ENCODE measurements at places on chromosomes 3 and 15.

- DNase-seq, result no peak
Measured at GRCh38 chr15:84917452-84917851, 33.0 kb downstream of the SLC28A1 start.

- no peak for DNase-seq
Measured at GRCh38 chr3:72553298-72553697, 294.9 kb downstream of the SHQ1 start.

GRCh38 chr3:170802164-170803151 lies 67.5 kb downstream of the RPL22L1 start:
- DNase-seq, result no peak

- no peak for DNase-seq
Measured at GRCh38 chr15:24848050-24848449, 106.7 kb upstream of the SNRPN start.

DNA sequence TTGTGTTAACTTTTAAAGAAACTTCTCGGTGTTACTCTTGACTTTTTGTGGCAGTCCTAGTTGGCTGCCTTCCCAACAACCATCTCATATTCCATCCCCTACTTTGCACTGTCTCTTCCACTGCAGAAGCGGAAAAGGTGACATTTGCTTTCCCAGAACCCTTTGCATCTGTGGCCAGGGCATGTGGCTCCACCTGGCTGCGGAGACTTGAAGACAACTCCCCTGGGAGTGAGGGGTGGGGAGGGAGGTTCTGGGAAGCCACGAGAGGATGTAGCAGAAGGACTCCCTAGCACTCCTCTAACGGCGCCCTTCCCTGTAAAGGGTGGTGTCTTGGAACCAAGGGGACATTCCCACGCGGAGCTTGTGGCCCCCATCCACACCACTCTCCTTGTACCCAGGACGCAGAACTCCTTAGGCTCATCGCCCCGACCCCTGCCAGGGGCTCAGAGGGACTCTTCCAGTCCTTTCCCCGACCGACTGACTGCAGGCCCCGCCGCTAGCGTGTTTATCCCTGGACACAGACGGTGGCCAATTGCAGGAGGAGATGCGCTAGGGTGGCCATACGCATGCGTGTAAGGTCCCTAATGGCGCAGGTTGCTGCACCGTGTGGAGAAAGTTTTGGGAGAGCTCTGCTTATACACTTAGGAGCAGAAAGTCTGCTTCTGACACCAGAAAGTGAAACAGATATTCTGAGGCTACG lies 33.2 kb upstream of the SECISBP2L start:
- no peak for DNase-seq

DNA sequence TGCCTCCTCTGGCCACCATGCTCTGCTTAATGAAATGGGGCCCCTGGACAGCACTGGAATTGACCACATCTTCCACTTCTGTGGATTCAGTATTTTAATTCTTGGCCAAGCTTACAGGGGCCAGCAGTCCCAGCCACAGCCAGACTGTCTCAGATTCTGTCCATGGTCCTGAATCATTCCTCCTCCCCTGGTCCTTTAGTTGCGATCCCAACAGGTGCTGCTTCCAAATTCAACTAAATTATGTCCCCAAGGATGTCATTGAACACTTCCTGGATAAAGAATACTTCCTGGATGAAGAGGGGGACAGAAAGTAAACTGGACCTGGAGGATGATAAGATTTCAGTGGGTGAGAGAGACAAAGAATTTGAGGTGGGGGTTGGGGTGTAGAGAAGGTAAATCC lies 111.1 kb upstream of the FOXB1 start:
- no peak for DNase-seq

DNA sequence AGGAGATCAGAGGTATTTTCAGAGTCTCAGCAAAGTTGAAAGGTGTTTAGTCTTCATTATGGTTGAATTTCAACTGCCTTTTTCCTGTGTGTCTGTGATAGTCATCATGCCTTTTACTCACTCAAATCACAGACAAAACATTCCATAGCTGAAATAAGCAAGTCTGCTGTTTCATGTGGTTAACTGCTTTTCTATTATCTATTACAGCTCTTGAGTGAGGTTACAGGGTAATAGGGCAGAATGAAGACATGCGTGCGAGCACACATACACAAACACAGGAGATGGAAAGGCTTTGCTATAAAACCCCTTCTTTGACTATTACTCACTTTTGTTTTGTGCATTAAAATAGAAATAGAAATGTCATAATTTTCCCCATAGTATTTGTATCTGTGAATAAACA lies 192.6 kb upstream of the RARB start:
- DNase-seq, result no peak

- DNase-seq, result no peak
Measured at GRCh38 chr3:24420224-24420623, 74.4 kb downstream of the THRB start.

DNA sequence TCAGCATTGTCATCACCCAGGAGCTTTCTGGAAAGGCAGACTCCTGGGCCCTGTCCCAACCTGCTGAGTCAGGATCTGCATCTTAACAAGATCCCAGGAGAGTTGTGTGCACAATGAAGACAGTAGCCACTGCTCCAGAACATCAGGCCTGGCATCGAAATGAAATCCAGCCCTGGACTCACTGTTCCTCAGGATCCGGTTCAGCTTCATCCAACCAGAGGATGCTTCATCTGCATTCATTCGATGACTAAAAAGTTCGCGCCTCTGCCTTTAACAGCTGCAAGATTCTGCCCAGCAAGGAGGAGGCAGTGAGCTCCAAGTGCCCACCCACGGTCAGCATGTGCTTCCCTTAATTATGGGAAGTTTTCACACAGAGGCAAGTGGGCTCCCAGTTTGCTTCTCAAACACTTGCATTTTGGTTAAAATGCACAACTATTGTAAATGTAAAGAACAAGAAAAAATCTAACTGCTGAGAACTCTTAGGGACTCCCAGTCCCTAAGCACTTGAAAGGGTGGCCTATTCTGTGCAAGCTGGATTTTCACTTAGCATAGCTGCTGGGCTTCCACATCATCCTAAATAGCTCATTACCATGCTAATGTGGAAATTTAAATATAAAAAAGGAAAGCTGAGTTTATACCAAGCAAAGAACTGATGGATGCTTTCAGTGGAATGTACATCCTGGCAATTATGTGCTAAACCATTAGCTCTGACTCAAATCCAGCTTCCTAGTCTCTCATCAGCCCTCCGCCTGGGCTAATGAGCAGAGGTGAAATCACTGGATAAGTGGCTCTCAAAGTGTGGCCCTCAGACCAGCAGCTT lies 25.5 kb upstream of the ESYT3 start:
- peak; percentile 54 for DNase-seq

DNA sequence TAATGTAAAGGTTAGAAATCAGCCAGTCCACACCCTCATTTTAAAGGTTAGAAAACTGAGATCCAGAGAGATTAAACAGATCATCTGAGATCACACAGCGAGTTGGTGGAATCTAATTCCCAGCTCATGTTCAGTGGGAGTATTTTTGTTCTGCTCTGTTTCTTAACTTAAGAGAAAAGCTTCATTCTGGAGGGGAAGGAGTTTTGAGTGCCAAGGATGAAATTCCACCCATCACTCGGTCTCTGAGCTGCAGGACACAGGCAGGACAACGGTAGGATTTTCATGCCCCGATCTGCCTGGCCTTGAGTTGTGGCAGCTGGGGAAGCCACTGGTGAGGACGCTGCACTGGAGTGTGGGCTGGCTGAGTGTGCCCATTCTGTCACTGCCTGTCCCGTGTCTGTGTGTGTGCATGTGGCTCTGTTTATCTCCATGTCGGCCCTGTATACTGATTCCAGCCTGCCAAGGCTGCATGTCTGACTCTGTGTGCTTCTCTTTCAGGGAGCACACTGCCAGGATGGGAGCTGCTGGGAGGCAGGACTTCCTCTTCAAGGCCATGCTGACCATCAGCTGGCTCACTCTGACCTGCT lies 94.3 kb downstream of the CEMIP start:
- no peak for DNase-seq

DNA sequence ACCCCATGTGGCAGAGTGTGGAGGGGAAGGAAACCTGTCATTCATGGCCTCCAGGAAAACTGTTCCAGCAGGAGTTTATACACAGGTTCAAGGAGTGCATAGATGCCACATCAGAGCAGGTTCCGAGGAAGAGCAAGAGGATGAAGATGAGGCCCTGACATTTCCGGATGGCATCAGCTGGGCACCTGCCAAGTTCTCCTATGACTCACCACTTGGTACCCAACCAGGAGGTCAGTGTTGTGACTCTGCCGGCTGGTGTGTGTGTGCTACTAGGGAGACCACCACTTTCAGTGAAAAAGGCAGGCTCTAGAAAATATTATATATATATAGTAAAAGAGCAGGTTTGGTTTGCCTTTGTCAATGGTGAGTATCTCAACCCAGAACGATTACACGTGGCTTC lies 69.3 kb downstream of the NTRK3 start:
- no peak for DNase-seq

GRCh38 chr15:64070965-64071851 lies 22.4 kb downstream of the CIAO2A start:
- peak; percentile 86 for DNase-seq

- DNase-seq, result no peak
Measured at GRCh38 chr3:1805331-1805730, 293.3 kb upstream of the CNTN4 start.

DNA sequence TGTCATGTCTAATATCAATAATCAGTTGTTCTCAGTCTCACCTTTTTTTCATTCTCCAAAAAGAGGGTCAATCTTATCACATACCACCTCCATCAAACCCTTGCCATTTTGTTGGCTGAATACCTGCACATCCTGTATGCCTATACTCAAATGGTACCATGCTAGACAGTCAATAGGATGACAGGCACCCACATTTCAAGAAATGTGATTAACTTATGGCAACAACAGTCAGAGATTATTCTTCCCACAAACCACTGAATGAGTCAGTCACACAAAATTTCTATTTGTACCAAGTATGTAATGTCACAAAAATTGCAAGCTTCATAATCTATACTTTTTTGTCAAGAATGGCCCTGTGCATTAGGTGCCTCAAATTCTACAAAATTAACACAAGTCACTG lies 5.1 kb upstream of the SLC27A2 start:
- DNase-seq, result no peak

GRCh38 chr15:93239591-93239990 lies 150.6 kb upstream of the RGMA start:
- DNase-seq, result no peak

DNA sequence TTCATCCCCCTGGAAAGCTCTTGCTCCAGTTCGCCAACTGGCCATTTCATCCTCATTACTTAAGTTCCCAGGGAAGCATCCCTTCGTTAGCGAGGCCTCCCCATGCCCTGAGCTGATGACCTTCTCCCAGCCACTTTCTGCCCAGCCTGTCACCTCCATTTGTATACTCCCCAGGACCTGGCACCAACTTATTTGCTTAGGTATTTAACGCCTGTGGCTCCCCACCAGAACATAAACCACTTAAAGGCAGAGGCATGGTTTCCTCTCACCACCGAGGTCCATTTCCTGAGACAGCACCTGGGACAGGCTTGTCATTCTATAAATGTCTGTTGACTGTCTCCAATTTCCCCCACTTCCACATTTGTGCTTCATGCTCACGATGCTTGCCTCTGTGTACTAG lies 189.0 kb downstream of the ZNF621 start:
- DNase-seq, result no peak

DNA sequence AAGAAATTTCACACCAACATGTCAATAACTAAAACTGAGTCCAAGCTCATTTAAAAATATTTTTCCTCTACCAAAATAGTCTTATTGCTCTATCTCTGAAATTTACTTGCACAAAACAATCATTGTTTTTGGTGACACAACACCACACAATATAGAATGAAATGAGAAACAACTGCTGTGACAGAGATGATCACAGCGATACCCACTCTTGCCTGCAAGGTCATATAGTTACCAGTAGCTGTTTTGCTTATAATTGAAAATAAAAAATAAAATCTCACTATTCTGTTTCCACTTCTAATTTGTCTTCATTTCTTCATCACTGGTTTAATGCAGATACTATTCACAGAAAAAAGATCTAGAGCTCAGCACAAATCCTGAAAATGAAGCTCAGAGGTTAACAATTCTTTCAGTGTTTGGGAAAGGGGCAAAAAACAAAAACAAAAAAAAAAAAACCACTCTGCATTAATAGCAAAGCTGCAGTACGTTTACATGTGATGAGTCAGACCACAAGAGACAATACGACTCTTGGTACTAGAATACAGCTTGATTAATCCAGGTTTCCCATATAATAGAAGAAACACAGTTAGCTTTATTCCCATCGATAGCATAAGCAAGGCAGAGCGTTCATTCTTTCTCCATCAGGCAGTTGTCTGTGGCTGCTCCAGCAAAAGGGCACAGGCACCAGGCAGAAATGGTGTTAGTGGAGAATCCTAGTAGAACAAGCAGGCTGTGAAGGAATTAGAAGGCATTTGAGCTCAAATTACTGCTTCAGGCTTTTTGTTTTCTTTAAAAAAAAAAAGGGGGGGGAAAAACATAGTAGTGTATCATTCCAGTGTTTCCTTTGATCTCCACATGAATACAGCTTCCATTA lies 773 bp downstream of the ANKRD28 start:
- peak; percentile 29 for DNase-seq

DNA sequence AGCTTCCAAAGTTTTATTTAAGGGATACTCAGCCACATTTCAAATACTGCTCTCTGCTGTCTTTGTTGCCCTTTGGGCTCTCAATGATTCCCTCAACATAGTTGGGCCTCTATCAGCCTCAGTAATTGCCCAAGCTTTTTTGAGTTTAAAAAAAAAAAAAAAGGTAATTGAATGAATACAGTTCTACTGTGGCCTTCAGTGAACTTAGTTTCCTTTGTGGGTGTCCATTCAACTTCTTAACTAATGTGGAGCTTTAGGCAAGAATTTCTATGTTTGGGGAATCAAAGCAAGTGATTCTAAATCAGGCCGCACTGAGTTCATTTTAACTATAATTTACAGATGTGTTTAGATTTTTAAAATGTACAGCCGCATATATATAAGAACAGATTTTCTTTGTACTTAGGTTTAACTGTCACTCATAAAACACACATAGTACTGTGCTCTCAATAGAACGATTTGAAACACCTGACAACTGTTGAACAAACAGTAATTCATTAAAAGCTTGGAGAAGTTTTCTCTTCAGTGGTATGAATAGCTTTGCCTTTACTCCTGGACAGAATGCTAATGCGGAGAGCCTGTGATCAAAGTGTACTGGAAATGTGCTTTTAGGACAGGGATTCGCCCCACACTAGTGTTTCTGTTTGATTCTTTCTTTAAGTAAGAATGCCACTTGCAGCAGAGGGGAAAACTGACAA lies 844.9 kb upstream of the SEMA6D start:
- no peak for DNase-seq

- DNase-seq, result no peak
Measured at GRCh38 chr3:178181784-178182183, 354.5 kb upstream of the KCNMB2 start.
